Activated CD8-positive, alpha-beta memory T cell treated with anti-CD3 and anti-CD28 coated beads for 1 hour (primary cell): ENCODE measurements at places on chromosomes 6 and 20.

DNA sequence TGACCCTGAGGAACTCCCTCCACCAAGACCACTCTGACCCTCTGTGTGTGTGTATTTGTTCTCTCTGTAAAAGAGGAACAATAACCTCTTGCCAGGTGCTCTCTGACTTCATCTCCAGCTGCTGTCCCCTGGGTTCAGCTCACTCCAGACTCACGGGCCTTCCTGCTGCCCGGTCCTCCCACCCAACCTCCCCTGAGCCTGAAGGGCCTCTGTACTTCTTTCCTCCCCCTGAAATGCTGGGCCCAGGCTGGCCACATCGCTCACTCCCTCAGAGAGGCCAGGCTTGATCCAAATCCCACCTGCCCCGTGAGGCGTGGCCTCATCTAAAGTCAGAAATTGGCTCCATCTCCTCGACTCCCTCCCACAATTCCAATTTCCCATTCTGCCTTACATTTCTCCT is 202.4 kb downstream of the PRKN start:
- DNase-seq = no peak

DNA sequence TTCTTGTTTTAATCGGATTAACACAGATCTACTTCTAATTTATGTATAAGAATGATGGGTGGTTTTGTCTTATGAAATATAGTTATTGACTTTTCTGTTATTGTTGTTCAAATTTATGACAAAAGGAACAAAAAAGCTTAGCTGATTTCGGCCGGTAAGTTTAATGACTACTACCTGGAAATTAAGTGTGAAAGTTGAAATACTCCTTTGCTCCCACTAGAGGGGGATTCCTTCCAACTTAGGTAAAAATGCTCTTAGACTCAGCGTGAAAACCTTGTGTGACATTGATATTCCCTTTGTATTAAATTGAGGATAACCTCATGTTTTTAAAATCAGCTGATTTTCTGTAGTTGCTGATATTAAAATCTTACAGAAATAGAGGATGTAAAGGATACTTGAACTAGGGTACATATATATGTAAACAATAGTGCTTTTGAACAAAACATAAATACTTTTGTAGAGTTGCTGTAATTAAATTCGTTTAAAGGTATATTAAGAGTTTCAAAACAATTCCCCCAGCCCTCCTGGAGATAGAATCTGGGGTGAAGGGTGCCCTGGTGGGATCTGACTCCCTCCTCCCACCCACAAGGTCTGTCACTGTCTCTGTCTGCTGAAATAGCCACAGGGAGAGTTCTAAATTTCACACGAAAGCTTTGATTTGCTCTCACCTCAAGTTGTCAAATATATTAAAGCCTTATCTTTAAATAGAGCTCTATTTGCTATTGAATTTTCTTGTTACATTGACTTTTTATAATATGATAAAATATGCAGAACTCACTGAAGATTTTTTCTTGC is 257.5 kb downstream of the ARID1B start:
- DNase-seq = no peak

DNA sequence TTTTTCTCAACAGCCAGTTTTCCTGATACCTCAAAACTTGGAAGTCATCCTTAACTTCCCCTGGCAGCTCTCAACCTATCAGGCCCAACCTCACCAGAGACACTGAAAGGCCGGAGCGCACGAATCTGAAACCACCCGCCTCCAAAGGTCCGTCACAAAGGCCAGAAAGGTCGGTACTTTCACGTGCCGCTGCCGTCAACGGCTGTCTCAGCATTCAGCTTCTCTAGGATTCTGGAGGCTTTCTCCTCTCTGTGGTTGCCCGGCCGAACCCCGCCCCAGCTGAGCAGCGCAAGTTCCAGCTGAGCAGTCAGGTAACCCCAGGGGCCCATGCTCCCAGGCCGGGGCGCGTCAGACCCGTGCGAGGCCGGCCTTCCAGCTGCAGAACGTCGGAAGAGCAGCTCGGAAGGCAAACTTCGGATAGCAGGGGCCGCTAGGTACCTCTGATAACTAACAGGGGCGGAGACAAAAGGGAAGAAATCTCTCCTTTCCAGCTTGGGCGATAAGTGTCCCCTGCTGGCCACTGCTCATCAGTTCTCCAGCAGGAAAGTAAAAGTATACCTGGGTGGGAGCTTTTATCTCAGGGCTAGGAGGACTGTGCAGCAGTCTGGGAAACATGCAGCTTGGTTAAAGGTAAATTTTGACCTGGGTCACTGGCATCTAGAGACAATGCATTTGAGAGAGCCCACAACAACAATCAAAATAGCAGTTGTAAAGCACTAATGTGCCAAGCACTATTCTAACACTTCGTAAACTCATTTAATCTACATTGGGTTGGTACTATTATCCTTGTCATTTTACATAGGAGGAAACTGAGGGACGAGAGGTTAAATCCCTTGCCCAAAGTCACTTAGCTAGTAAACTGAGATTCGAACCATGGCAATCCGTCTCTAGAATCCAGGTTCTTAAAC is 16.1 kb downstream of the ZSCAN12 start:
- no peak for DNase-seq

DNA sequence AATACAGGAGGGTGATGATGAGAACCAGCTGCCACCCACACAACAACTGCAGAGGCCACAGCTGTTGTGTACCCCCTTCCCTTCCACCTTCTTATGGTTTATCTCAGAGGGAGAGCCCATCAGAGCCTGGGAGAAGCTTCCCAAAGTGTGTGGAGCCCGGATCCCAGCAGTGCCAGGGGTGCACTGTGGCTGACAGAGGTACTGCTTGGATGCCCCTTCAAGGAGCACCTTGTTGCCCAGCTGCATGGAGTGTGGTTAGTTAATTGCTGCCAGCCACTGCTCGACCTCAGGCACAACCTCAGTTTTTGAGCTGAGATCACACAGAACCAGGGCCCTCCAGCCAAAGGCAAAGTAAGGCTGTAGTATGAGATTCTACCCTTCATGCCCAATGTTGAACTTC is 13.0 kb downstream of the PI3 start:
- no peak for DNase-seq

DNA sequence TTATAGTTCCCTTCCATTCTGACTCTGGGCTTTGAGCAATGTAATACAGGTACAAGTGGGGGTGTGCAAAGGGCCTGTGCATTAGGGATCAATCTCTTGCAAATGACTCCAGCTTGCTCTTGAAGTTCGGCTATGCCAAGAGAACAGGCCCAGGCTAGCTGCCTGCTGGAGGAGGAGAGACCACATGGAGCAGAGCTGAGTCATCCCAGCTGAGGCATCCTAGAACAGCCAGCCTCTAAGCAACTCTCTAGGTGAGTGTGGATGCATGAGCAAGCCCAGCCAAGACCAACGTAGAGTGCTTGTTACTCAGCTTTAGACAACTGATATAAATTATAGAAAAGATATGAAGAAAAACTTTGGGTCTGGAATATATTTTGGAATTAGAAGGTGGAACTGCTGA is 47.6 kb upstream of the RBM24 start:
- DNase-seq = no peak

- no peak for DNase-seq
Measured at GRCh38 chr20:9119776-9120175, 50.9 kb downstream of the PLCB4 start.

DNA sequence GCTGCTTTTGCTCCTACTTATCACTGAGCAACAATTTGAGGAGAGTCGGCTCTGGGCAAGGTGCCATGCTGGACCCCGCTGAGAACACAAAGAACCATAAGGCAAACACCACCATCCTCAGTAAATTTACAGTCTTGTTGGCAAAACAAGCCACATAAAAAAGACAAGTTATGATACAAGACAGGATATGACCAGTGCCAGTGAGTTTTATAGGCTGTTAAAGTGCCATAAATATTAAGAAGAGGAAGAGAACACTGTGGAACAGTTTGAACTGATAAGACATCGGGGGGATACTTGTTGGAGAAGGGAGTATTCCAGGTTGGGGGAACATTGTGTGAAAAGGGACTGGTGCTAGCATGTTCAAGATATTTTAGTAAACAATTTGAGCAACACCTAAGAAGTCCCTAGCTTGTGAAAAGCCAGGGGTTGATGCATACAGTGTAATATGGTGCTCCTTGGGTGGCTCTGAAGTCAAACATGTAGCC is 25.3 kb upstream of the RIPOR2 start:
- DNase-seq = no peak

- no peak for DNase-seq
Measured at GRCh38 chr6:139628270-139628669, 253.8 kb upstream of the CITED2 start.

DNA sequence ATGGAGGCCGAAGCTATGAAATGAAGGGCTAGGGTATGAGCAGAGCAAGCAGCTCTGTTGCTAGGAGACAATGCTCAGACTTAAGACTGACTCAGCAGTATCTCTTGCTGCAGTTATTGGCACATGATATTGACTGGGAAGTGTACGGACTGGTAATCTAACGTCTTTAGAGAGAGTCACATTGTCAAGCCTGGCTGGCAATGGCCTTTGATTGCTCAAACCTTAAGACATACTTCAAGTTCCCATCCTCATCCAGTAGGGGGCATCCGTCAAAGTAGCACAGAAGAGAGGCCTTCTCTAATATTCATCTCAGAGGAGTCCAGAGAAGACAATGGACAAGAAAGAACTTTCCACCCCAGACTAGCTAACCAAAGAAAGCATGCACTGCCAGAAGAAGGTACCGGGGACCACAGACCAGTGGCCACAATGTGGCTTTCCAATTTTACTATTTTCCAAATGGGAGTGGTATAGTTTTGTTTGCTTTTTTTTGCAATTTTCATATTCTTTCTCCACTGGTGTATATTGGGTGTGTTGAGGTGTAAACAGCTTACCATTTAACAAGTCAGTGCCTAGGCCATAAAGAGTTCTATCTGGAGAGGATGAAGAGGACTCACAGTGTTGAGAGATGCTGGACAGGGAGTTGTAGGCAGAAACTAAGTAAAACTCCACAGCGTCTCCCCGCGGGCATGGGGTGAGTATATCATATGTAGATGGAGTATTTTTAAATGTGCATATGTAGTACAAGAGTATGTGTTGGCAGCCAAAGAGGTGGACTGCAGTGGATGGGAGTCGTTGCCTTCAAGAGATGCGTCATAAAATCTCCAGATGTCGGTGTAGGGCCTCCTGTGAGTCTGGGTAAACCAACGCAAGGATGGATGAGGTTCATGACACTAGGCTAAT is 36.7 kb downstream of the LRFN2 start:
- no peak for DNase-seq

DNA sequence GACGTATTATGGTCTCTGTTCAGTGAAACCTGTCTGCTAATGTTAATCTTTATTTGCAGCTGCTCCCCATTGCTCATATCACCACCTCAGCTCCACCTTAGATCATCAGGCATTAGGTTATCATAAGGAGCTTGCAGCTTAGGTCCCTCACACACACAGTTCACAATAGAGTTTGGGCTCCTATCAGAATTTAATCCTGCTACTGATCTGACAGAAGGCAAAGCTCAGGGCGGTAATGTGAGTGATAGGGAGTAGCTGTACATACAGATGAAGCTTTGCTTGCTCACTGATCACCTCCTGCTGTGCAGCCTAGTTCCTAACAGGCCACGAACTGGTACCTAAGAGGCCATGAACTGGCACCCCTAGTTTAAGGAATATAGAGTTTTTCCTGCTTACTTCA is 989.7 kb downstream of the EYS start:
- no peak for DNase-seq

DNA sequence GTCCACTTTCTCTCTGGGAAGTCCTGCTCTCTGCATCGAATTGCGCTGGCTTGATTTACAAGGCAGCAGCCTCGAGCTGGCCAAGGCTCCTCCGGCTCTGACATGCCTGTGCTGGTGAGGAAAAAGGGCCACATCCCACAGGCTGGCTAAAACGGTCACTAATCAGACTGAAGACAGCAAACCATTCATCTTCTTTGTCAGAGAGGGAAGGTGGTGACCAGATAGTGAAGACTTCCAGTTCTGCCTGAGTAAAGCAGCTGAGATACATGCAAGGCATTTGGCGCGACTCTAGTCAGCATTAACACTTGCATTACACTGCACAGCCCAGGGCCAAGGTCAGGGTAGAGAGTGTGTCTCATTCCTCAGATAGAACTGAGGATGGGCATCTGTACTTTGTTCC is 203.2 kb upstream of the MAP3K7 start:
- DNase-seq = no peak

DNA sequence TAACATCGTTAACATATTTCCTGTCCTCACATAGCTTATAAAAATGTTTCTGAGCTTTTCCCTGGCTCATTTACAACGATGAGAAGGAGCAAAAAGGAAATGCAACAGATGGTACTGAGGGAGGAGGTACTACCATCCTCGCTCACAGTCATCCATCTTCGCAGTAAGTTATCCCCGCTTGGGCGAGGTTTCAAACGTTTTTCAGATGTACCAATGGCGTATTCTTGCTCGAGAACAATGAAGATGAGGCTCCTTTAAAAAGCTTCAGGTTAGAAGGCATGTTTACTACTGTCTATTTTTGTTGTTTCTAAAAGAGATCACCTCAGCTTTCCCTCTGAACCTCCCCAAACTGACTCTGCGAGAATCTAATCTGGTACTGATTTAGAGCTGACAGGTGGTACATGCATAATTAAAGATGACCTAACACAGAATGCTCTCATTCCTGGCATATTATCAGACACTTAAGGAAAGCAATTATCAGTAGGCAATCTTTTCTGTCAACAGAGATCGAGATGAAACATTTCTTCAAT is 178.7 kb downstream of the GJA10 start:
- DNase-seq = no peak

- no peak for DNase-seq
Measured at GRCh38 chr6:84415068-84415467, 187.6 kb upstream of the CEP162 start.

GRCh38 chr20:5197847-5198650 is 71.2 kb downstream of the CDS2 start:
- no peak for DNase-seq

DNA sequence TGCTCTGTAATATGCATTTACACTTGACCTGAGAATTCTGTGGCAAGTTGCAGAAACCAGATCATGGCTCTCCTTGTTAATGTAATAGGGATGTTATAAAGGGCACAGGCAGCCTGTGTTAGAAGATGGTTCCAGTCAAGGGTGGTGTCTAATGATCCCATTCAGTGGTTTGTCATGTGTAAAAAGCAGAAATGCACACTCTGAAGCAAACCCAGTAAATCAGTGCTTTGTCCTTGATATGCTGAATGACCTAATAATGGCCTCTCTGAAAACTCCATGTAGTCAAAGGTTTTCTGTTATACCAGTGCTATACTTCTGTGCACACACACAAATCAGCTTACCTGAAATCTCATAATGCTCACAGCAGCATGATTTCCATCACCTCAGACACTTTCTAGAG is 66.2 kb downstream of the SOBP start:
- DNase-seq = no peak
